ENCODE measurements at places on chromosomes 6 and 20.

- no peak for DNase-seq
Measured at GRCh38 chr20:31819083-31819784, at the start of gene MYLK2. Gene MYLK2 (plus strand): TSS chr20:31819356. CDS start chr20:31819581, 225 bp downstream.

GRCh38 chr6:18076231-18076630, 46.2 kb downstream of the NHLRC1 start:
- DNase-seq, result no peak

- no peak for DNase-seq
Measured at GRCh38 chr6:37048851-37049757, 43.6 kb downstream of the FGD2 start.

DNA sequence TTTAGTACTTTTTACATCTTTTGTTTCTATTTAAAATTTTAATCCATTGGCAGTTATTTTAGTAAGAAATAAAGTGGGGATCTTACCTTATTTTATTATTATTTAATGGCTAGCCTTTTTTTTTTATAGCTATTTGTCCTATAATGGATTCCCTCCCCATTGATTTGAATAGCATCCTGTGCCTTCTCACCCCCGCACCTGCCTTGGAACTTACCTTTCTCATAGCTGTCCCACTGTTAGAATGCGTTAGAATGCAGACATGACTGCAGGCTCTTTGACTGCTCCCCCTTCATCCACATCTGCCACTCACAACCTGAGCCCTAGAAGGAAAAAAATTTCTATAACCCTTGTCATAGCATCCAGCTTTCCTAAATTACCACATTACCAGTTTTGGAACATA, 9.1 kb downstream of the PKIB start:
- no peak for DNase-seq

- DNase-seq, result no peak
Measured at GRCh38 chr6:137290601-137291261, 71.5 kb upstream of the IFNGR1 start.

GRCh38 chr20:17620371-17621228, 50.7 kb downstream of the DSTN start:
- DNase-seq, result peak; percentile 14

DNA sequence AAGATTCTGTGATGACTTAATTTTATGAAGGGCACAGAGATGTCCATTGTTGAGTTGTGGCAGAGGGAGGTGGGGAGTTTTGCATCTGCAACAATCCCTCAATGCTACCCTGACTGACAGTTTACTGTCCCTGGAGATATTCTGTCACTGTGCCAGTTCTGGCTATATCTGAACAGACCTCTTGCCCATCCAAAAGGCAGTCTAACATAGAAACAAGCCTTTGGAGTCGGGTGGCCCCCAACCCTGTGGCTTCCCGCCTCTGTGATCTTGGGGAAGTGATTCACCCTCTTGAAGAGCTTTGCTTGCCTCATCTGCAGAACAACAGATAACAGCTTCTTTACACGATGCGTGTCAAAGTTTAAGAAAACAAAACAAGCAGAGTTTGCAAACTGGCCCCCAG, 3.8 kb upstream of the E2F1 start:
- no peak for DNase-seq

DNA sequence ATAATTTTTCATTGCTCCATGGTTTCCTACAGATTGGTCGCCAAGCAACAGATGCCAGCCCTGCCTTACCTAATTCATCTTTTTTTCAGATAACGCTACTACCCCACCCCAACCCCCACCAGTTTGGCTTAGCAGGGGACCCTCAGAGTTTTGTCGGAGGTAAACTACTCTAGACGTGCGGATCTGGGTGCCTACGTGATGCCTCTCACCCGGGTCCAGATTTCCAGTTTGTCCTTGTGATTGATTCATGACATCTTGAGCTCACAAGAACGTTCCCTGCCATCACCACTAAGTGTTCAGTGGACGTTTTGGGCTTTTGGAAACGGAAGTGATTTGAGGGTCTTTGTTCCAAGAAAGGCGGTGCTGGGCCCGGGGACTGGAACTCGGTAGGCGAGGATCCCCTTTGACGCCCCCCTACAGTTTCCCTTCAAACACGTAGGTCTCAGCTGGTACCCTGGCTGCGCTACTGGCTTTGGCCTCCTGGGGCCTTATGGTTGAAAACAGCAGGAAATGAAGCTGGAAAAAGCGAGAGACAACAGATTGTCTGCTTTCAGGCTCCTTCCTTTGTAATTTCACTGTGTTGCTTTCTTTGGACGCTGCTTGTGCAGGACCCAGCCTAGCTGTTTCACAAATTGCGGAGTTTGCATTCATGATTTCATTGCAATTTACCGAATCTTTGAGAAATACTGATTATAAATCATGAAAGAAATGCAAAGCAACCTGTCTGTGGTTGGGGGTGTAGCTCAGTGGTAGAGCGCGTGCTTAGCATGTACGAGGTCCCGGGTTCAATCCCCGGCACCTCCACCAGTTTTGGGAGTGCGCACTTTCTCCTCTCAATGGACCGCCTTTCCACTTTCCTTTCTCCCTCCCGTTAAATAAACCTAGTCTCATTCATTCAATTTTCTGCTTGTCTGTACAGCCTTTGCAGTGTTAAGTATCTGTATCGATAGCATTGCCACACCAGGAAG, 81.0 kb downstream of the GPX5 start:
- DNase-seq, result no peak

DNA sequence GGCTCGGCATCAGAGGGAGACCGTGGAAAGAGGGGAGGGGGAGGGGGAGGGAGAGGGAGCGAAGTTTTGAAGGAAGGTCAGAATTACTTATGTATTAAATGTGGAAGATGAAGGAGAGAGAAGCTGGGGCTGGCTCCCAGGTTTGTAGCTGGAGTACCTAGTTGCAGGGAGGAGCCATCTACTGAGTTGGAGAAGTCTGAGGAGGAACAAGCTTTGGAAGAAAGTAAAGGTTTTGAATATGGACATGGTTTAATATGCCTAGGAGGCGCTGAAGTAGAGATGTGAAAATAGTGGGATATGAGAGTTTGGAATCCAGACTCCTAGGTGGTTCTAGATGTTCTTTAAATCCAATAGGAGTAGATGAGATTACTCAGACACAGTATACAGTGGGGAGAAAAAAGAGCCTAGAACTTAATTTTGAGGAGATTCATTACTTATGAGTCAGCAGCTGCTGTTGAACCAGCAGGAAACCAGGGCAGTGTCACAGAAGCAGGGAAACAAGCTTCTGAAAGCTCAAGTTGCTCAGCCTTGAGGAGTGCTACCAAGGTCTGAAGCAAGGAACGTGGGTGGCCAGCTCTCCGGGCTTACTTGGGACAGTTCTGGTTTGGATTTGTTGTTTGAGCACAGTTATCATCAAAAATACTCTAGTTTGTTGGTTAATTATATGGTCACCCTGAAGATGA, 149.3 kb downstream of the UTRN start:
- no peak for DNase-seq

DNA sequence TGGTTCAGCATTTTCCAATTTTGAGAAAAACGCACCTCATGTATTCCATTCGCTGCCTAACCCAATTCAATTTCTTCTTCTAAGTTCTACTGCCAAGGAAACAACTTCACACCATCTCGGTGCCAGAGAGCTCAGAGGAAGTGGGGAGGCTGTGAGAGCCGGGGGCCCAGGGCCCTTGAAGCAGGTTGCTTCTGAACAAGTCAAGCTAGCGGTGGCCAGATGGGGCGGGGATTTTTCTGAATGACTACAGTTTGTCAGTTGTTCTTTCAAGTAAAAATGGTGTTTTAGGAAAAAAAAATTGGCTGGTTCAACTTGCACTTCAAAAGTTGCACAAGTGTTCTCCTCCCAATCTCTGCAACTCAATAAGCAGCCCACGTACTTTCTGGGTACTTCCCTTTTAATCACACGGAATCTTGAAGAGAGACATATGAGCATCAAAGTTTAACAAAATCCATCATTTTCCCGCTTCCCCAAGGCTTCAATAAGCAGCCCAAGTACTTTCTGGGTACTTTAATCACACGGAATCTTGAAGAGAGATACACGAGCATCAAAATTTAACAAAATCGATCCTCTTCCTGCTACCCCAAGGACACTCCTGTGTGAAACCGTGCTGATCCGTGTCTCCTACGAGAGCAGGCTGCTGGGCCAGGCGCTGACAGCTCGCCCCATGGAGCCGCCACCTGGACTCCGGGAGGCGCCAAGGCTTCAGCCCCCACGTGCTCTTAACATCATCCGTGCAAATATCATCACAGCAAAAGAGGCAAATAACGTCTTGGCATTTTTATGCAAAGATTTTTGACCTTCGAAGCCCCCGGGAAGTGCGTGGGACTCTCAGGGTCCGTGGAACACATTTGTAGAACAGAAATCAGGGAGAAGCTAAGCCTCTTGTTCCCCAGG, 186.7 kb upstream of the PDE10A start:
- no peak for DNase-seq

- peak; percentile 4 for DNase-seq
Measured at GRCh38 chr6:139996253-139996834, 621.9 kb upstream of the CITED2 start.

DNA sequence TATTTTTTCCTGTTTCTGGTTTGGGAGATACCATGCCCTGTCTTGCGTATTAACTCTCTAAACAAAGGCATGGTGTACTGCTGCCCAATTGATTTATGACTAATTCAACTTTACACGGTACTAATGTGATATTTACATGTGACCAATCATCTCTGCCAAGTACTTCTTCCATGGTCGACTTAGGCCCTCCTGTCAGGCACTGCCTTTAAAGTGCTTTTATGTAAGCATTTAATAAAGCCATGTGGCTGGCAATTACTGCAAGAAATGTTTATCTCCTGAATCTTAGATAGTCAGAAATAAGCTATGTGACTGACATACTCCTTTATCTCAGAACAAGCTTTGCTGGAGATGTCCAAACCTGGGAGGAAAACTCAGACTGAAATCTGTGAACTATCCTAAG, 323.4 kb downstream of the BTBD3 start:
- DNase-seq, result no peak

DNA sequence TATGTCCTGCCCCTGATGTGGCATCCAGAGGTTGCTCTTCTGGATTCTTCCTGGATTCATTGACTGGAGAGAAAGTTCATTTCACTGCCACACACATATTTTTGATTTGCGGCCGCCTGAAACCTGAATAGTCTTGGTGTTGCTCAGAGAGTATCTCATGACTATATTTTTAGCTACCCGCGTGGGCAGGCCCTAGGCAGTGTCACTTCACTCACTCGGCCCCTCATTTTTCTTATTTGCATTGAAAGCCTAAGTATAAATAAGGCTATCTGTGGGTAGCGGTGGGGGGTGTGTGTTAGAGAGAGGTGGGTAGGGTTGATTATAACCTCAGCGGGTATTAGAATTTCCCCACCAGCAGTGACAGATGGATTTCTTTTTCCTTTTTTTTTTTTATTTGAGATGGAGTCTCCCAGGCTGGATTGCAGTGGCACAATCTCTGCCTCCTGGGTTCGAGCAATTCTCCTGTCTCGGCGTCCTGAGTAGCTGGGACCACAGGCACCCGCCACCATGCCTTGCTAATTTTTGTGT, 113.5 kb downstream of the JARID2 start:
- no peak for DNase-seq

GRCh38 chr6:82624251-82624650, 260.6 kb downstream of the TPBG start:
- no peak for DNase-seq

DNA sequence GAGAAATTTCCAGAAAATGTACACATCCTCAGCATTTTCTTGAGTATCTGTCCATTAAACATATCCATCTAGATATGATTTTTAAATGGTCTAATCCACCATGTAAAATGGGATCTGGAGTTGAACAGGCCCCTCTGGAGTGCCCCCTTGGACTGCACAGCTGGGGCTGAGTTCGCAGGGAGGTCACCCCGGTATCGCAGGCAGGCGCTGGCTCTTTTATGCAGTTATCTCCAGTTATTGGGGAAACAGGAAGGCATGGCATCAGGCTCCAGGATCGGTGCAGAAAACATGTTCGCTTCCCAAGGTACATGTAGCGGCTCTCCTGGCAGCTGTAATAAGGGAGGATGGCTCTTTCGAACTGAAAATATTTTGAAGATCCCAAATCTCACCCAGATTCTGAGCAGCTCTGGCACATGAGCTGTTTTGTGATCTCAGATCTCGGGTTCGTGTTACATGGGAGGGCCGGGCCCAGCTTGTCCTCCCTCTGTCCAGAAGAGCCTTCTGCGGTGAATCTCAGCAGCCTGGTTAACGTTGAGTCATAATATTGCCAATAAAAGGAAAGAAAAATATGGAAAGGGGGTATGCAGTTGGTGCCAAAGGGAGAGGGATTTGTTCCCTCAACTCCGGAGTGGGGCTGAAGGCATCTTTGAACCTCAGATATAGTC, 167.7 kb downstream of the EYA2 start:
- DNase-seq, result no peak

GRCh38 chr6:79277109-79277508, 42.6 kb upstream of the HMGN3 start:
- no peak for DNase-seq

GRCh38 chr20:51635680-51636079, 93.2 kb upstream of the NFATC2 start:
- no peak for DNase-seq

DNA sequence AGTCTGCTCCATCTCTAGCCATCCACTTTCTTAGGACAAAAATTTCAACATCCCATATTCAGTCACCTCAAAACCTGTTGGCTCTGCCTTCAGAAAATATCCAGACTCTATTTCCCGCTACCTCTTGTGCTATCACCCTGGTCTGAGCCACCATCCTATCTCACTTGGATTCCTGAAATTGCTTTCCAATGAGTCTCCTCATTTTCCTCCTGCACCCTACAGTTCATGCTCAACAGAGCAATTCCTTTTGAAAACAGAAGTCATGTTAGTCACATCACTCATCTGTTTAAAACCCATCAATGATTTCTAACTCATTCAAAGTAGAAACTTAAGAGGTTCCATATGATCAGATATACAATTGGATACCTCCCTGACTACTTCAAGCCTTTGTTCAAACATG, 229.9 kb downstream of the ADGRG6 start:
- DNase-seq, result no peak

- DNase-seq, result peak; percentile 28
Measured at GRCh38 chr6:44630125-44631028, 242.9 kb downstream of the CDC5L start.

DNA sequence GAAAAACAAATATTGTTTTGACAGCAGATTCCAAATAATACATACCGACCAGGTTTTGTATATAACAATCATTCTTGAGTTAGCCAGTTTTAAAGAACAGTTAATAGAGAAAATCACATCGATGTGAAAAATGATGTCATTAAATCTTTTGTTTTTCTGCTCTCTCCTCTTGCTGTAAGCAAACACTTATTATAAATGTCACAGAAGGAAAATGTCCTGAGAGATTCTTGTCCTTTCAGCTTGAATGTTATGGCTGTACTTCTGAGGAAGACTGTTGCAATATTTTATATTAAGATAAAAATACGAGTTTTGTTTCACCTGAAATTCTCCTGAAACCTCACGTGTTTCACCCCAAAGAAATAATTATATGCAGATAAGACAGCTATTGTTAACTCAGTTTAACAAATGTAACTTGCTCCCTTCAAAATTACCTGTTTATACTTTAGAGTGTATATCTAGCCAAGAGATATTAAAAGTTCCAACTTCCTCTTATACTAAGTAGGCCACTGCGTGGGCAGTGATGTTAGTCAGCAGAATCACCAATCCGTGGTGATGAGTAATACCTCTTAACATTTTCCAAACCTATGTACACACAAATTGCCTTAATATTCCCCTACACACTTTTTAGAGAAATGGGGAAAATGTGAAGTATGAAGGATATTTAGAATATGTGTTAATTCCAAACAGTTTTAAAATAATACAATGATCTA, 1111.4 kb upstream of the CITED2 start:
- no peak for DNase-seq

GRCh38 chr6:25404693-25405169, 125.6 kb downstream of the CARMIL1 start:
- DNase-seq, result peak; percentile 9

- DNase-seq, result no peak
Measured at GRCh38 chr20:13418263-13419229, 197.5 kb downstream of the ISM1 start.

GRCh38 chr6:13504611-13505344, 17.4 kb upstream of the GFOD1 start:
- no peak for DNase-seq

All from GM12892 (cell line).